ENCODE measurements at places on chromosomes 16 and 17. TPM values are rescaled to one million over a fixed set of nuclear protein-coding genes. Genes with fewer than 3 reads are reported as not detected.

DNA sequence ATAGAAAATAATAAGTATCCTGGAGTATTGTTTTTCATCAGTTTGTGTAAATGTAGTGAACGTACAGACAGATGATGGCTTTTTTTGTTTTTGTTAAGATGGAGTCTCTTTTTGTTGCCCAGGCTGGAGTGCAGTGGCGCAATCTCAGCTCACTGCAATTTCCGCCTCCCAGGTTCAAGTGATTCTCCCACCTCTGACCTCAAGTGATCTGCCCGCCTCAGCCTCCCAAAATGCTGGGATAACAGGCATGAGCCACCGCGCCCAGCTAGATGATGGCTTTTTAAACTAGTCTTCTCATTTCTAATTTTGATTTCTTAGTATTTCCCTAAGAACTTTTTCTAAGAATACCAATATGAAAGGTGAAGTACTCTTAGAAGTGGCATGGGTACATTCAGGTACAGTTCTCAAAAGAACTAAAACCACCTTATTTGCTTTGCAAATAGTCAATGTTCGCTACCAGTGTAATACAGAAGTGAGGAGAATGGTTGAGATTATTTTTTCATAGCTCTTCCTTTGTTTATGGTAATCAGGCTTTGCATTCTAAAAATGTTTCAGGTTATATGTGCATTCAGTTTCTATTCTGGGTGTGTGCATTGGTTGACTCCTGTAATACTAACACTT, 34.2 kb downstream of the TTC19 start:
- DNase-seq = no peak

DNA sequence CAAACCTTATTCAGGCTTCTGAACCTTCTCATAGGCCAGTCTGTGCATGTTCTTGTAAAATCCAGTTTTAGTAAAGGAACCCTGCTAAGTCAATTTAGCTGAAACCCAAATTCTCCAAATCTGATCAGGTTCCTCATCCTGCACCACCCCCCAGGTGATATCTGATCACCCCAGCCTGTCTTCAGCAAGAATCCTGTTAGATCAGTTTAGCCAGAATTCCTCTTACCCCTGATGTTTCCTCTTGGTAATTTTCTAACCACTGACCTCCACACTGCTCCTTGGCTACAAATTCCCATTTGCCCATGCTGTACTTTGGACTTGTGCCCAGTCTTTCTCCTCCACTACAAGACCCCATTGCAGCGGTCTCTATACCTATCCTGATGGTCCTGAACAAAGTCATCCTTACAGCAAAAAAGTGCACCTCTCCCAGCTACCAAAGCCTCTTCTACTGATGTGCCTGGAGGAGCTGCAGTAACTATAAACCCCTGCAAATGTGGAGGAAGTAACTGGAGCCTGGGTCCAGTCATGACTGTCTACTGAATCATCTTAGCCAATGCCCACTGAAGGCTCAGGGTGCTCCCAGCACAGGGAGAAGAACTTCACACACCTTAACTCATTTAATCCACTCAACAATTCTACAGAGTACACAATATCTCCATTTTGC, 23.8 kb downstream of the TEX14 start:
- DNase-seq = no peak

GRCh38 chr17:77330602-77331081, 189.9 kb downstream of the SEC14L1 start:
- DNase-seq = peak; percentile 4

GRCh38 chr16:16045296-16045695, 95.9 kb downstream of the ABCC1 start:
- no peak for DNase-seq

DNA sequence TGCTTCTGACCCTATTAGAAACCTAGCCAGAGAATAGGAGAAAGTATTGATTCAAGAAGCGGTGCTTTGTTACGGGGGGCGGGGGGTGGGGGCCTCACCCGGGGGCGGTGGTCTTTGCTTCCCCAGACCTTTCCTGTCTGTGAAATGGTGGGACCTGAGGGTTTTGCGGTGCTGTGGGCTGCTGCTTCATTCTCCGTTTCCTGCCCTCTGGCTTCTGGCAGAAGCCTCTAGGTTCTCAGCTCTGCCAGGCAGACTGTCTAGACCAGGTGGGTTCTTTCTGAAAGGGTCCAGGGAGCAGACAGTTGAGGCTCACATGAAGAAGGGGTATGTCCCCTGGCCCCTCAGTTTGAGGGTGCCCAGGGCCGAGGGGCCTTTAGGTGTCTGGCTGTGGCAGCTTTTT, 14.0 kb downstream of the GSE1 start:
- DNase-seq = no peak

- no peak for DNase-seq
Observed at GRCh38 chr17:76586741-76587487, 1.3 kb upstream of the ST6GALNAC2 start.

- no peak for DNase-seq
Observed at GRCh38 chr17:34257986-34258326, 2.9 kb downstream of the CCL2 start.

GRCh38 chr17:34981538-34982241, 1.4 kb downstream of the LIG3 start:
- peak; percentile 64 for DNase-seq

GRCh38 chr17:83196024-83196365, 116.6 kb downstream of the METRNL start:
- peak; percentile 94 for DNase-seq

DNA sequence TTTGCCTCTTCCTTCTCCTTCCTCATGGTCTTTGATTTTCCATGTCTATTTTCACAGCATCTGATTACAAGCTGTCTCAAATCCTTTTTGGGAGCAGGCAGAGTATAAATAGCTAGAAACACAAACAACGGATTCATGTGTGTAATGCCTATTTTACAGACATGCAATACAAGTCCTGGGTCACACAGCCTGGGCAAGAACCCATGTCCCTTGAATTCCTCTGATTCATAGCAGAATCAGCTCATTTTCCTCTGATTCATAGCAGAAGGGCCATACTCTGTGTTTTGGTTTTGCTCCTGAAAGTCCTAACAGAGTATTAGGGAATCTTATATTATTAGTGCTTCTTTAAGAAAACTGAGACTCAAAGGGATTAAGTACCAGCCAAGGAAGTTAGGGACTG, 71.3 kb downstream of the IRX5 start:
- no peak for DNase-seq

GRCh38 chr16:9154567-9155410, 63.3 kb downstream of the HAPSTR1 start:
- no peak for DNase-seq

- DNase-seq = peak; percentile 58
Observed at GRCh38 chr16:104355-104754, 26.3 kb downstream of the MPG start.

SLFN12 gene
- total RNA-seq = 25.6 TPM

CSH1 gene
- not detected for total RNA-seq

ABCC11 gene
- total RNA-seq = under 0.01 TPM

Measured in osteoblast (primary cell).